ENCODE measurements at places on chromosomes 7 and 10. TPM values are rescaled to one million over a fixed set of nuclear protein-coding genes. Genes with fewer than 3 reads are reported as not detected.

DNA sequence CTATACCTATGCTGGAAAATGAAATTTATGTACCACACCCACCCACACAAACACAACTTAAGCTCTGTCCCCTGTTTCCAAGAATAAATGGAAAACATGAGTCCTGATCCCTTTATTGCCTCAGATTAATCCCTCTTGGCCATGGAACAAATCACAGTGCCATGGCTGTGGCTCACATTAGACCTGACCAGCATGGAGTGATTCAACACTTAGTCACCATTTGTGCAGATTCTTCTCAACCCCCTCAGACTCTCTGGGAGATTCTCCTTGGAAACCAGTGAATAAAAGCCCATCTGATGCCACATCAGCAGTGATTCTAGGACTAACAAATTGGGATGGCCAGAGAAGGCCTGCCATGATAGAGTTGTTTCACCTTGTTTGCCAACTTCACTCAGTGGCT, 204.4 kb upstream of the TMEM72 start:
- DNase-seq, result no peak

- DNase-seq, result no peak
Measured at GRCh38 chr7:66886152-66886551, 34.9 kb upstream of the TMEM248 start.

GRCh38 chr7:134856091-134856490, 76.7 kb downstream of the CALD1 start:
- no peak for DNase-seq

DNA sequence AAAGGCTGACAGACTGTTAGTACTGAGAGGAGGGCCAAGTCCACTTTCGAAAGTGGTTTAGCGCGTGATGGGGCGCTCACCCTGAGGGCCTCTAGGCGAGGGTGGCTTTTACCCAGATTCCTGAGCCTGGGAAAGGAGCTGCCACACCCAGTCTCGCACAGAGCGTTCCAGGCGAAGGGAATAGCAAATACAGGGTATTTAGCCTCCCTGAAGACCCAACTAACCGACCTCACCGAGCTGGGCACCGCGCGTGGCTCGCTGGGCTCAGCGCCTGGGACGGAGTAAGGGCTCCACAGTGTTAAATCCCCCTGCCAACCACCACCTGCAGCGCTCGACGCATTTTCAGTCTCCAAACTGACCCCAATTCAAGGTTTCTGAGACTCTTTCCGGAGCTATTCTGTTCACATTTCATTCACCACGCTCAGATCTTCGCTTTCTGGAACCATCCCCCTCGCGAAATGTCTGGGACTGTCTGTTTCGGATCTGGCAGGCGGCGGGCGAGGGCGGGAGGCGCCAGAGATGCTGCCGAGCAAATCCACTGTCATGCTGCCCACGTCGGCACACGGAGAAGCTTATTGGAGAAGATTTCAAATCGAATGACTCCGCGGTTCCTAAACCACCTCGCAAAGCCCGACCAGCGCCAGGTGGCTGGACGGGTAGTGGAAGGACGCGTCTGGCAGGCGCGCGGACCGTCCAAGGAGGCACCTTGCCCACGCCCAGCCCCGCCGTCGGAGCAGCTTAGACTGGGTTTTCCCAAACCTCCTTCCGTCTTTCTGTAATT, 1.4 kb upstream of the OSBPL3 start:
- no peak for DNase-seq

GPR85 gene
- polyA plus RNA-seq, result 0.52 TPM

TMEM178B gene
- polyA plus RNA-seq, result 0.38 TPM

ANKRD7 gene
- polyA plus RNA-seq, result 2.3 TPM

Data from renal pelvis (tissue), 12 donors.